A172 (cell line): ENCODE measurements at places on chromosomes 11 and 22. TPM values are rescaled to one million over a fixed set of nuclear protein-coding genes. Genes with fewer than 3 reads are reported as not detected.
A peak's percentile ranks its signal among the peaks of the same experiment; 100 is the strongest.

GRCh38 chr11:110373051-110373702 lies 56.6 kb upstream of the FDX1 start:
- DNase-seq: no peak

- no peak for DNase-seq
These were observed 103.5 kb downstream of the LDLRAD3 start for GRCh38 chr11:36047344-36047743.

- peak; percentile 65 for DNase-seq
These were observed 3.7 kb downstream of the RPS19BP1 start for GRCh38 chr22:39528681-39529486.

DNA sequence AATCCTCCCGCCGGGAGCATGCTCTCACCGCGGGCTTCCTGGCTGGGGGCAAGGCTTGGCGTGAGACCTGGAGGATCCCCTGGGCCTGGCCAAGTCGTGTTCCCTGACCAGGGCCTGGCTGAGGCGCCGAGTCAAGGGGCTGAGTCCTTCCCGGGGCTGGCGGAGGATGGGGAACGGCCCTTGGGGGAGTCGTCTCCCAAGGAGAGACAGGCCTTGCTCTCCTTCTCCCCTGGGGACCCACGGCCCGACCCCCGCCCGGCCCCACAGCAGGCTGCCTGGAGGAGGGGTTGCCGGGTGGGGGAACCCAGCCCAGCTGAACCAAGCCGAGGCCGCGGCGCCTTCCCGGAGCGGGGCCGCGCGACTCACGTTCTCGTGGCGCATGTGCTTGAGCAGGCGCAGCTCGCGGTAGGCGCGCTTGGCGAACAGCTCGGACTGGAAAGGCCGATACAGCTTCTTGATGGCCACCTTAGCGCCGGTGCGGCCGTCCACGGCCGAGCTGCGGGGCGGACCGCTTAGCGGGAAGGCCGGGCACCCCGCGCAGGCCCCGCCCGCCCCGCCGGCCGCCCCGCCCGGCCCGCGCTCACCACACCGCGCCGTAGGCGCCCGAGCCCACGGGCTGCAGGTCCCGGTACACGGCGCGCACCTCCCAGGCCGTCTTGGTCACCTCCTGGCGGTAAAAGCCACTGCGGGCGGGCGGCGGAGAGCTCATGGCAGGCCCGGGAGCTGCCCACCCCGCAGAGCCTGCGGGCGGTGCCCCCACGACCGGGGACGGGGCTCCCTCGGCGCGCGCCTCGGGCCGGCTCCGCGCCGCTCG lies 475 bp downstream of the MAPK12 start:
- no peak for DNase-seq

DNA sequence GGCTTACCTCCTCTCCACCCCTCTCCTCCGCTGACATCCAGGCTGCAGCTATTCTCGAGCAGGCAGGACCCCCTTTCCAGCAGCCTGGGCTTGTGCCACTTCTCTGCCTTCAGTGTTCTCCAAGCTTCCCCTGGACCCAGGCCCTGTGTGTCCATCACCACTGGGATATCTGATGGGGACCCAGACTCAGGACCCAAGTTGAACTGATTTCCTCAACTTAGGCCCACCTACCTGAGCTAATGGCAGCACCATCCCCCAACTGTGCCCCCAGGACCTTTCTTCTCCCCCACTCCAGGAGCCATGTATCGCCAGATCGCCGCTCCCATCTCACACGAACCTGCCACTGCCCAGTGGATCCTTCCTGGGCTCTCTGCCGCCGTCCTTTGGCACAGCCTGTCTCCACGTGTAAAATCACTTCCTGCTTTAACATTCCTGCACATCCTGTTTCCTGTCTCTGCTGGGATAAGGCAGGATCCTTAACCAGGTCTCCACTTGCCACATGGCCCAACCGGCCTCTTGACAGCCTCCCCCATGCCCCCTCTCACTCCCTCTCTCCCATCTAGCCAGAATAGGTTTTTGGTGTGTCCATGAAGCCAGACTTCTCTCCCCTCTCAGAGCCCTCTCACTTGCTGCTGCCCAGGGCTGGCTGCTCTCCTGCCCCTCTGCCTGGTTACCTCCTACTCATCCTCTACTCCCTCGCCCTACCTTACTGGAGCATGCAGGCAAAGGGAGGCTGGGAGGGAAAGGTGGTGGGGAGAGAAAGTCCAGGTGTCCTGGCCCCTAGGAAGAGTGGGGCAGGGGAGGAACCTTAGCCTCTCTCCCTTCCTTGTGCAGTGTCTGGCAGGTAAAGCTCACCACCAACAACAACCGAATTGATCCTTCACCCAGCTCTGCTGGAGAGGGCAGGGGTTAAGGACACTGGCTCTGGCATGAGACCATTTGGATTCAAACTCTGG lies 9.4 kb downstream of the SPATA19 start:
- DNase-seq: no peak

DNA sequence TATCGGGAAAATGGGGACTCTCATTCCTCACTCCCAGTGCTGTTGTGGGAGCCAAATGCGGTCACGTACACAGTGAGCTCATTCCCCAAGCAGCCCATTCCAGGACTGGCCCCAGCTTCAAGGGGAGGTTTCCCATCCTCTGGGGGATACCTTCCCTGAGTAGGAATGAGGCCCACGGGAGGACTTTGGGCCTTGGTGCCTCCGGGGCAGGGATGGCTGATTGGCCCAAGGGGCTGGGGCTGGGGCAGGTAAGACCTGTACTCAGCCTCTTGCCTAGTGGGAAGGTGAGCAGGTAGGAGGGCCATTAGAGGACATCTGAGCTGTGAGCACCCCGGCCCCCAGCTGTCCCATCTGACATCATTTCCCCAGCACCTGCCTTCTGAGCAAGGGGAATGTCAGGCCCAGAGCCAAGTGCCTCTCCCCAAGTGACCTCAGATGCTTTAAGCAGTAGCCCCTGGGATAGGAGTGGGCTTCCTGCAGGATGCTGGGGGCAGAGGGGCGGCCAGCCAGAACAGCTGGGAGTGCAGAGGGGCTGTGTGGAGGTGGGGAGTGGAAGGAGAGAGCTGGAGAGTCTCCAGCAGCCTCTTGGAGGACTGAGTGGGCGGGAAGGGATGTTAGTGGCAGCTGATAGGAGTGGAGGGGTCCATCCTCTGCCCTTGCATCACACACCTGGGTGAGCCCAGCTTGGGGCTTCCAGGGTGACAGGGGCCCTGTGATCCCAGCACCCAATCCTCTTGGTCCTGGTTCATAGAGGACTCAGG lies 58.4 kb downstream of the CD82 start:
- no peak for DNase-seq

DNA sequence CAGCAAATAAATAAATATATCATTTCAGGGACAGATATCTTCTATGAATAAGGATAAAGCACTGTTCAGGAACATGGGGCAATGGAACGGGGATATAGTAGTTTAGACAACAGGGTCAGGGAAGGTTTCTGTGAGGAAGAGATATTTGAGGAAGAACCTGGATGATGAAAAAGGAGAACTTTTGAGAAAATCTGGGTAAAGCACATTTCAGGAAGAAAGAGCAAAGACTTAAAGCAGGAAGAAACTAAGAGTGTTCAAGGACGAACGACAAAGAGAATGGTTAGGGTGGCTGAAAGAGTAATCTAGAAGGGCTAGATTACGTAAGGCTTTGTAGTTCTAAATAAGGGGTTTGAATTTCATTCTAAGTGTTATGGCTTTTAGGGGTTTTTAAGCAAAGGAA lies 12.7 kb downstream of the DDI1 start:
- no peak for DNase-seq

DNA sequence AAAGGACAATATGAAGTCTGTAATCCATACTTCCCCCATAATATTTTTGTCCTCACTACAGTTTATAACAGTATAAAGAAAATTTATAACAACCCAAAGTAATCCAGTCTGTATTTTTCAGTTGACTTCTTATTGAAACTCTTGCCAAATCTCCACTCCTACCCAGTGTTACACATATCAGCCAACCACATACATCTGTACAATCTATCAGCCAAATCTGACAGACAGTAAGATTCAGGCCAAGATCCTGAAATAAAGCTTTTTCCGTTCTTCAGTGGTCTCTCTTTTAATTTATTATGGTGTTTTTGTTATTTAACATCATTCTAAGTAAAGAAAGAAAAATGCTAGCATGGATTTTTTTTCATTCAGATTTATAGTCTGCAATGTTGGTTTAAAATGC lies 2370.9 kb upstream of the RAG2 start:
- no peak for DNase-seq

DNA sequence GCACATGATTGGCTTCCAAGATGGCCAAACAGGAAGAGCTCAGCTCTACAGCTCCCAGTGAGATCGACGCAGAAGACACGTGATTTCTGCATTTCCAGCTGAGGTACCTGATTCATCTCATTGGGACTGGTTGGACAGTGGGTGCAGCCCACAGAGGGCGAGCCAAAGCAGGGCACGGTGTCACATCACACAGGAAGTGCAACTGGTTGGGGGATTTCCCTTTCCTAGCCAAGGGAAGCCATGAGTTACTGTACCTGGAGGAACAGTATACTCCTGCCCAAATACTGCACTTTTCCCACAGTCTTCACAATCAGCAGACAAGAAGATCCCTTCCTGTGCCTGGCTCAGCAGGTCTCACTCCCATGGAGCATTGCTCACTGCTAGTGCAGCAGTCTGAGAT lies 131.2 kb downstream of the DLG2 start:
- DNase-seq: no peak

DNA sequence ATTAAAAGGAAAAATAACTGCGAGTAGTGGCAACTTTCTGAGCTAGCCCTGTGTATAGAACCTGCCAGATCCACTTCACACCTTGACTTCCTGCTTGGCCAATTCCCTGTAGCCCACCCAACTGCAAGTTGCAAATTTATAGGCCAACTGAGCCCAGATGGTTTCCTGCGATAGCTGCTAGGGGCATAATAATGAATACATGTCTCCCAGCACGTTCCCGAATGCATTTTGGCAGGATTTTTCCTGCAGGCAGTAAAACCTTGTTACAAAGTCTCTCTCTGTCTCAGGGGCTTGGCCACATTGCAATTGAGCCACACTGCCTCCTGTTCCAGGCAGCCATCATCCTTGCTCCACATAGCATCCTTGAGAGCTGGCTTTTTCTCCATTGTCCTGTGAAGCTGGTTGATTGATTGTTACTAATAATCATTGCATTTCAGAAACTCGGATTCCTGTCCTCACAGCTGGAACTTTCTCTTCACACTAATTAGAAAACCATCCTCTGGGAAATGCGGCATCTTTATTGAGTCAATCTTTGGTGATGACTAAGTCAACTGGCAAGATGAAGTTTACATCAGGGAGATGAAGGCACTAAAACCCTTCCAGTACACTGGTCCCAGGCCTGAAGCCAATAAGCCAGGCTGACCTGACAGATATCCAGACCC lies 18.6 kb upstream of the LMO2 start:
- DNase-seq: peak; percentile 8

DNA sequence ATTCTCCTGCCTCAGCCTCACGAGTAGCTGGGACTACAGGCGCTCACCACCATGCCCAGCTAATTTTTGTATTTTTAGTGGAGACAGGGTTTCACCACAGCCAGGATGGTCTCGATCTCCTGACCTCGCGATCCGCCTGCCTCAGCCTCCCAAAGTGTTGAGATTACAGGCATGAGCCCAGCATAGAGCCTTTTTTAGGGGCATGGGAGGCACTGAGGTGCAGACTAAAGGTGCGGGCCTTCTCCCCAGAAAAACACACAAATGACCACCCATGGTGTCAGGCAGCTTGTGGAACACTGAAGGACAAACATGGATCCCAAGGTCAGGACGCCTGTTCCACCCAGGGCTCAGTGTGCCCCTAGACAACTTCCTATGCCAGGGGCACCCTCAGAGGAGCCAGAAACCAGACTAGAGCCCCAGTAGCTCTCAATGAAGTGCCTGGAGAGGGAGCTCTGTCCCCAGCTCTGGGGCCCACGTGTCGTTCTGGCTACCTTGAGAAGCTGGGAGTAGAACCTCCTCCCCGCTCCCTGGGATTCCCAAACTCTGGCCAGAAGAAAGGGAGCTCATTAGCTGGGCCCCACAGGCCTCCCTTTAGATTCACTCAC lies 21.2 kb upstream of the CD5 start:
- DNase-seq: no peak

GRCh38 chr22:32994898-32995297 lies 63.3 kb downstream of the SYN3 start:
- no peak for DNase-seq

GRCh38 chr11:33350287-33350686 lies 93.1 kb downstream of the HIPK3 start:
- DNase-seq: no peak

- no peak for DNase-seq
These were observed 306.7 kb downstream of the SOX6 start for GRCh38 chr11:16049611-16050010.

PITPNM1 gene
- total RNA-seq: 27.0 and 29.9 TPM in 2 replicates

DNA sequence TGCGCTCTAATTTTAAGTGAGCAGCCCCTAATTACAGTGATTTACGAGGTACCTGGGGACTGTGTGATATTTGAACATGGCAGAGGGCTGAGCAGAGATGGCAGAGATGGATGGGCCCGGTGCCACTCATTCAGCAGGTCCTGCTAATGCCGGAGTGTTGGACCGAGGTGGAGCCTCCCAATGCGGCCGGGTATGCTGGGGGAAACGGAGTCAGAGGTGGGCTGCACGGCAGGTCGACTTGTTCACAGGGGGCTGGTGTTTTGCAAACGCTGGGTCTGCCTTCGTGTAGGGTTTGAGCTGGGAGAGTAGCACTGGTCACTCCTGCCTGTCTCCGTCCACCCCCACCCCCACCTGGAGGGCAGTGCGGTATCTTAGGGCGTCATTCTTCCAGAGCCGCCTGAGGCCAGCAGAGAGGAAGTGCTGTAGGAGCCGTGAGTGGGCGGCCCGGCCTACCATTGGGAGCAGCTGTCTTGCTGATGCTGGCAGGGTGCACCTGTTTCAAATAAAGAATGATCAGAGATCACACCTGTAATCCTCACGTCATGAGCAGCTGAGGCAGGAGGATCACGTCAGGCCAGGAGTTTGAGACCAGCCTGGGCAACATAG lies 122.6 kb downstream of the IGLL1 start:
- no peak for DNase-seq

DNA sequence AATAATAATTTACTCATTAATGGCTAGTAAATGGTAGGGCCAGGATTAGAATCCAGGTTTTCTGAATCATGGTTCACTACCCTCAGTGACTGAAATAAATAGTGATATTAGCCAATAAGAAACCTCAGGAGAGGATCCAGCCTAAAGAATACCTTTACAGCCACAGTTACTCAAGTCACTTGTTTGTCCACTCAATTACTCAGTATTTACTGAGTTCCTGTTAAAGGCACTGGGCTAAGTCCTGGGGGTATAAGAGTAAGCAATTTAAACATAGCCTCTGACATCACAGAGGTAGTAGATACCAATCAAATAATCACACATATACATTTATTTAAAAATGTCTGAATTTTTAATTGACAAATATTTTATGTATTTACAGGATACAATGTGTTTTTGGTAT lies 56.8 kb upstream of the GAB2 start:
- no peak for DNase-seq

GRCh38 chr11:75811485-75811884 lies 3.5 kb upstream of the UVRAG start:
- DNase-seq: no peak

DNA sequence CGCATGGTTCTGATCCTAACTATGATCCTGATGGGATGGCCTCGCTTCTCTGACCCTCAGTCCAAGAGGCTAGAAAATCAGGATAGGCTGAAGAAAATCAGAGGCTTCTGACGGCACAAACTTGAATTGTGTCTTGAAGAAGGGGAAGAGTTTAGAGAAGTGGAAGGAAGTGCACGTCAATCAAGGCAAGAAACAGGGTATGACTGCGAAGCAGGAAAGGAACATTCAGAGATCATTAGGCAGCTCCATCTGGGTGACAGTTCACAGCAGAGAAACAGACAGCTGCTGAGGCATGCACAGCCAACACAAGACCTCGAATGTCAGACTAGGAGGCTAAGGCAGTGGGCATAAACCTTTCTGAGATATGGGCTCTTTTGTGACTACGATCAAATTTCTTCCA lies 29.3 kb downstream of the CLPB start:
- no peak for DNase-seq
